ENCODE measurements at places on chromosomes 7 and 10.

- DNase-seq: peak; percentile 53
These were observed 148.8 kb downstream of the NRBF2 start for GRCh38 chr10:63281967-63282366.

DNA sequence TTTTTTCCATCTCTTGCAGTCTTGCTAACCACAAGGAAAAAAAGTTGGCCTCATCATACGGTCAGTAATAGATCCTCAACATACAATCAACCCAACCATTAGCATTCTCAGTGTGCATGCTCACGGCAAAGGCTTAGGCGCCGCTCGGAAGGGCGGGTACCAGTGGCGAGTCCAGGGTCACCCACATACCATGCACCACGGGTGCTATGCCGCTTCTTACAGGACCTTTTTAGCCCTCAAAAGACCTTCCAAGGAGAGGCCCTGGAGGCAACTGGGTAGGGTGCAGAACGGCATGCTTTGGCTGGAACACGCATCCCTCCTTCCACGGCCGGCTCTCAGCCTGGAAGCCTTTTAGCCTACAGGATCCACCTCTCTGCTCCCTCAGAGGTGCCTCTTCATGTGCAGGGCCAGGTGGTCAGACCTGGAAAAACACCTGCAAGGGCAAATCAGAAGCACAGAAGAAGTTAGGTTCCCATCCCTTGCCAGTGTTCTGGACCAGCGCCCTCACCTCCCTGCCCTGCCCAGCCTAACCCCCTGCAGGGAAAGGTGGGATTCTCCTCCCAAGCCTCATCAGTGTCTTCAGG is 5.8 kb downstream of the KLF6 start:
- no peak for DNase-seq

GRCh38 chr7:129530795-129531391 is 28.6 kb downstream of the SMKR1 start:
- no peak for DNase-seq

- DNase-seq: no peak
These were observed 785 bp downstream of the WDR86 start for GRCh38 chr7:151408839-151409666.

DNA sequence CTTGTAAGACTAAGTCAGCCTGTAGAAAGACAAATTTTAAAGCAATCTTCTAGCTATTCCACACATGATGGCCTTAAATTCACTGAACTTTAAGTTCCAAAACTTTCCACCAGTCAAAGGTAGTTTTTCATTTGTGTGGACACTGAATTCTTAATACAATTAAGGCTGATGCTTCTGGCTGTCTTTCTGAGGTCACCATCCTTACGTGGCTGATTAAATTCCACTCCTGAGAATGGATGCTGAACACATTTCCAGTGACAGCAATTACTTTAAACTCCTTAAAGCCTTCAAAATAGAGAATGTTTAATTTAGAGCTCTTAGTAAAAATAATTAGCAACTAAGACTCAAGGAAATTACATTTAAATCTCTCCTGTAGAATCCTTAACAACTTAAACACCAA is 142.6 kb upstream of the COL1A2 start:
- no peak for DNase-seq

DNA sequence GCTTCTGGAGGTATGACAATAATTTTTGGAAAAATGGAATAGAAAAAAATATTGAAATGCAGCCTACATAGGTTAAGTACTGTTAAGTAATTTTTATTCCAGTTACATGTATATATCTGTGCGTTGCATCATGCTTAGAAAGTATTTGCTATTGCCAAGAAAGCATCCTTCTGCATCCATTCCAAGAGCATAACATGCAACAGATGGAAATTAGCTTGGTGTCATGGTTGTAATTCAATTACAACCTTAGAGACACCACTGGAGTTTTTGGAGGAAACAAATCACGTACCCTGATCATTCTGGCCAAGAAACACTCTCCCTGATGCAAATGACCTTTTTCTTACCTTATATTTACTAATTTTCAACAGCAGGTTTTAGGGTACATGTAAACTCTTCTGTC is 1.7 kb downstream of the AKR1B1 start:
- no peak for DNase-seq

DNA sequence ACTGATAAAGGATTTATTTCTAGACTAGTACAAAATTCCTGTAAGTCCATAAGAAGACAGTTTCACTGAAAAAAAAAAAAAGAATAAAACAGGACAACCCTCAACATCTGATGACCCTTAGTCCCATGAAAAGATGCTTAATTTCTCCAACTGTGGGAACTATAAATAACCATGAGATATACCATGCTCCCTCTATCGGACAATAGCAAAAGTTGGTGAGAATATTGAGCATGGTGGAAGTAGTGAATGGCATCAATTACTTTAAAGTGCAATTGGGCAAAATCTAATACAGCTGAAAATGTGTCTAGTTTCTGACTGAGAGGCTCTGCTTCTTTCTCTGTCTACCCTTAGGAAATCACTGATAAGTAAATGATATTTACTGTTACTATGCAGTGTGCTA is 348.8 kb downstream of the SUGCT start:
- no peak for DNase-seq

- DNase-seq: no peak
These were observed 603.5 kb upstream of the NRP1 start for GRCh38 chr10:33938001-33938400.

DNA sequence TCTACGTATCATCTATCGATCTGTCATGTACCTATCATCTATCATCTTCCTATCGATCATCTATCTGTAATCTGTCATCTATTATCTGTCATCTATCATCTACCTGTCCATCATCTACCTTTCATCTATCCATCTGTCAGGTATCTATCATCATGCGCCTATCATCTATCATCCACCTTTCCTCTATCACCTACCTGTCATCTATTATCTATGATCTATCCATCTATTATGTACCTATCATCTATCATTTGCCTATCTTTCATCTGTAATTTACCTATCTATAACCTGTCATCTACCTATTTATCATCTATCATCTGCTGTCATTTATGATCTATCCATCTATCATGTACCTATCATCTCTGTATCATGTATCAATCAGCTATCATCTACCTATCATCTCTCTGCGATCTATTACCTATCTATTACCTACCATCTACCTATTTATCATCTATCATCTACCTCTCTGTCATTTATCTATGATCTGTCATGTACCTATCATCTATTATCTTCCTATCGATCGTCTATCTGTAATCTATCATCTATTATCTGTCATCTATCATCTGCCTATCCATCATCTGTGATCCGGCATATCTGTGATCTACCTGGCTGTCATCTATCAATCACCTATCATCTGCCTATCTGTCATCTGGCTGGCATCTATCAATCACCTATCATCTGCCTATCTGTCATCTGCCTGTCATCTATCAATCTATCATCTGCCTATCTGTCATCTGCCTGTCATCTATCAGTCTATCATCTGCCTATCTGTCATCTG is 1.6 kb upstream of the VIPR2 start:
- DNase-seq: no peak

- DNase-seq: no peak
These were observed 160.8 kb downstream of the SPAG6 start for GRCh38 chr10:22505911-22506685.

DNA sequence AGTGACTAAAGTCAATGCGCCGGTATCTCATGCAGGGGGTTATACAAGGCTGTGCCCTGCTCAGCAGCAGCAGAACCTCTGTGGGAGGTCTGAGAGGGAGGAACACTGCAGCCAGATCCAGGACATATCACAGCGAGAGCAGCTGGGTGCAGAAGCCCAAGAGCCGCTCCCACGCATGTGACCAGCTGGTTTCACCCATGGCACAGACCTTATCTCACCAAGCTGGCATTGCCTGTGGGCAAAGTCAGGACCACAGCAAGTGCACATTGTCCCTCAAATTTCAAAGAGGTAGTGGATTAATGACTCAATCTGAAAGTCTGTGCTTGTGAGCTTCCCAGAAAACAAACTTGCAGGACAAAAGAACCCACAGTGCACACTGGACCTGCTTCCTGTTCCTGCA is 31.6 kb upstream of the AKR1C1 start:
- DNase-seq: no peak

GRCh38 chr10:48803801-48804584 is 119.3 kb downstream of the WDFY4 start:
- DNase-seq: no peak

GRCh38 chr7:17456541-17456940 is 158.1 kb downstream of the AHR start:
- no peak for DNase-seq

- no peak for DNase-seq
These were observed 123.0 kb upstream of the ADARB2 start for GRCh38 chr10:1860351-1860750.

- DNase-seq: peak; percentile 80
These were observed at the start of gene CCDC6 for GRCh38 chr10:59906417-59907202. Gene CCDC6, minus strand, starts transcription at chr10:59906556. Its CDS starts 132 bp downstream, at chr10:59906424.

DNA sequence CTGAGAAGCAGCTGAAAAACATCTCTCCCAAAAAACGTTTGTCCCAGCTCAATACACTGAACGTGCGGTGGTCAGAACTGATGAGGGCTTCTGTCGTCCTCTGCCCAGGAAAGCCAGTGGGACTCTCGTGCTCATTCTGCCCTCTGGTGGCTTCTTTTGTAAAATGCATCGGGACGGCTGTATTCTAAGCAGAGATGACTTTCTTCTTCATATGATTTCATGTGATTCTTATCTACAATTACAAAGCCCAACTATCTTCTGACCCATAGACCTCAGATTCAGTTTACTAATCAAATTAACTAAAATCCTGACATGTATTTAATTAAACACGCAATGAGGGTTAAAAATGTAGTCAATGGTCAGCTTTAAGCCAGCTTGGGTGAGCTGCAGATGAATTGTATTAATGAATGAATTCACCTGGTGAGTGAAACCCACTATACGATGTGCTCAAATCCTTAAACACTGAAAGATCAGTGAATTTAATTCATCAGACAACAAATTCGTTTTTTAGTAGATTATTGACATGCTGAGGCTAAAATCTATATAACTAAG is 117.6 kb upstream of the FAM204A start:
- DNase-seq: peak; percentile 22

GRCh38 chr7:76405738-76406137 is 3.8 kb downstream of the SSC4D start:
- no peak for DNase-seq

- DNase-seq: no peak
These were observed 127.5 kb downstream of the COL28A1 start for GRCh38 chr7:7408001-7408770.

DNA sequence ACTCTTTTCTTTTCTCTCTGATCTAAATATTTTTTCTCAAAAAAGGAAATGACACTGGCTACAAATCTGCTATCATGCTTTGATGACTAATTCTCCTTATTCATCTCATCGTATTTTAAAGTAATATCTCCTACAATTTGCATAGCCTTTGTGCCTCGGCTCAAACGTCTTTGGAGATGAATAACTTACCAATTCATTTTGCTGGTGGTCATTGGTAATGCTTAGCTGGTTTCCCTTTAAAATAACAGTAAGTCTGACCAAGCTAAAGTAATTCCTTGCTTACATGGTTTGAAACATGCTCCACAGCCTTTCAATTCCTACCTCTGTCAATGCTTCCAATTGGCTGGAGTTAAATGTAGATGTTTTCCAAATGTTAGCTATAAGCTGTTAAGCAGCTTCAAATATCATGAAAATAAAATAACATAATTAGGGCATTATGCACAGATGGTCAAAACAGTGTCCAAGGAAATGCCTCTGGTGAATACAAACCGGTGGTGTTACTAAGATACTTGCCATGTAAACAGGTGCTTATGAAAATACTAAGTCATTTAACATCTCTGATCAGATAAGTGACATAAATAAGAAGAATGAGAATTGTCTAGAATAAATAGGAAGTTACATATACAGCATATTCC is 435.0 kb downstream of the POM121L12 start:
- no peak for DNase-seq

GRCh38 chr10:93945819-93946218 is 47.9 kb upstream of the PLCE1 start:
- DNase-seq: no peak

DNA sequence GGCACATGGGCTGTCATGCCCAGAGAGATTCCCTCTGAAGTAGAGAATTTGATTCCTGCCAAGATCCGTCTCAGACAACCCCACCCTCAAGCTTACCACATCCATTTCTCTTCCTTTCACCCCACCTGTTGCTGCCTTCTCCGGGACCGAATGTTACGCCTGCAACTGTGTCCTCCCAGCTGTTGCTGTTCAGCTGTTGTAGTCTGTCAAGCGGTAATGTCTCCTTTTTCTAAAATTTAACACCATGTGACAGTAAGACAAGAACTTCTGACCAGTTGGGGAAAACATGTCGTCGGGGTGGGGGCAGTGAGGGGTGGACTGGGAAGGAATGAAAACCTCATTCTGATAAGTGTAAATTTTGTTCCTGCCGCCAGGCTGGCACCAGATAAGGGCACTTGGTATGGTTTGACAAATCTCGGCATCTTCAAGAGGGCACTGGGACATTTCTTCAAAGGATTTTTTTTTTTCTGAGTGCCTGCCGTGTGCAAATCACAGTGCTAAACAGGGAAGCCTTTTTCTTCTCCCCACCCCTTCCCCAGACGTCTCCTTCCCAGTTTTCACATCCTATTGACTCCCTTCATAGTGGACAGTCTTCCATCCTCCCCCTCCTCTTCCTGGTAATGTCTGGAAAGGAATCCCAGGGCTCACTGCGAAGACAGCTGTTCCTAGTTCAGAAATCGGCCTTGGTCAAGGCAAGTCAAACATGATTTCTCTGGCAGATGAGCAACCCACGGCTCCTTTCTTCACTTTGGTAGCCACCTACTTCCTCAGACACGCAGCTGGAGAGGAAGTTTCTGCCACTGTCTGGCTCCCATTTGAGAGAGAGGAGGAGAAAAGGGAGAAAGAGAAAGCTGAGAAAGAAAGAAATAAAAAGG is 5.0 kb upstream of the CELF2 start:
- DNase-seq: no peak

DNA sequence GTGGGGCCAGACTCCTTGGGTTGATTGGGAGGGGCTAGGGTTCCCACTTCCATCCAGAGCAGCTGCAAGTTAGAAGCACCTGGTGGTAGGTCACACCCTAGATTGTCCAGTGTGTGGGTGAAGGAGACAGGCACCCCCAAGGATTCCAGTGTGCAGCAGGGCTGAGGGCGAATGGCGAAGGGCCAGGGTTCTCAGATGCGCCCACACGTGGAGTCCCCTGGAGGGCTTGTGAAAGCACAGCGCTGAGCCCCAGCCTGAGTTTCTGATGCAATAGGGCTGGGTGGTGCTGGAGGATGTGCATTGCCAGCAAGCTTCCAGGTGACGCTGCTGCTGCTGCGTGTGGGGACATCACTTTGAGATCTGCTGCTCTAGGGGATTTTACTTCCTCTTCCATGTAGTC is 25.4 kb downstream of the TBATA start:
- no peak for DNase-seq

GRCh38 chr7:15123901-15124300 is 221.3 kb upstream of the DGKB start:
- no peak for DNase-seq
